OCI-LY7 (cell line): ENCODE measurements at places on chromosomes 13 and 19.
A peak's percentile ranks its signal among the peaks of the same experiment; 100 is the strongest.

- DNase-seq: no peak
These were observed 822 bp upstream of the PTPRS start for GRCh38 chr19:5341448-5341820.

GRCh38 chr13:52868190-52868589, 19.8 kb upstream of the PCDH8 start:
- DNase-seq: no peak

DNA sequence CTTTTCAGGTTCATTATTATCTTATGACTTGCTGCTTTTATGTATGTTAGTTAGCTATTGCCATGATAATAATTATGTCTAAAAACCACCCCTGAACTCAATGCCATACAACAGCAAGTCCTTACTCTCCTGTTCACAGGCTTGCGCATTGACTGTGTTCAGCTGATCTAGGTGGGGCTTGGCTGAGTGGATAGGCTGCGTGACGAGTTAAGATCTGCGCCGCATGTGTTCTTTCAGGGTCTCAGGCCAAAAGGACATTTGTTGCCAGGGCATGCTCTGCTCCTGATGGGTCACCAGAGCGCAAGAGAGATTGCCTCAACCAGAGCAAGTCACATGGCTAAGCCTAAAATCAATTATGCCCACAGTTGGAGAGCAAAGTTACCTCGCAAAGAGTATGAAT, 859 bp downstream of the ZNF568 start:
- no peak for DNase-seq

- no peak for DNase-seq
These were observed 188.7 kb downstream of the LHFPL6 start for GRCh38 chr13:39414339-39414738.

- peak; percentile 55 for DNase-seq
These were observed 25.6 kb downstream of the CARM1 start for GRCh38 chr19:10896851-10897526.

DNA sequence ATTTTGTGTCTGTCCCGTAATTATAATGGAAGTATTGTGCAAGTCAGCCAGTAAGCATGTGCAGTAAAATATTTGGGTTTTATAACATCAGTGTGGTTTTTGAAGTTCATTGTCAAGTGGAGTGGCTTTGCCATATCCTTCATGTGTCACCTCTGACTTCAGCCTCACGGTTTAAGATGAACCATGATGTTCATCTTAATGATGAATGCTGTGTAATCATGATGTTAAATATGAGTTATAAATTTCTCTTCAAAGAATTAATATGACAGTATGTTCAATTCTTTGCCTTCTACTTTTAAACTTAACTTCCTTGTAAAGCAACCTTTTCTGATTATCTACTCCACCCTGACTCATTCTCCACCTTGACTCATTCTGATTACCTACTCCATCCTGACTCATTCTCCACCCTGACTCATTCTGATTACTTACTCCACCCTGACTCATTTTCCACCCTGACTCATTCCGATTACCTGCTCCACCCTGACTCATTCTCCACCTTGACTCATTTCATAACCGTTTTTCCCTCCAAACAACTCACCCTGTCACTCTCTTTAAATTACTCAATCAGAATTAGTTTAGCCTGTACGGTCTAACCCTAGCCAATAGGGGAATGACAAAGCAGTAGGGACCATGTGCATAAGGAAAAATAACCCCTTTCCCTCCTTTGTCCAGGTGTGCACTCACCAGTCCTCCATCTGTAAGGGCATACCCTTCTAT, 50.3 kb upstream of the ANKRD10 start:
- no peak for DNase-seq

DNA sequence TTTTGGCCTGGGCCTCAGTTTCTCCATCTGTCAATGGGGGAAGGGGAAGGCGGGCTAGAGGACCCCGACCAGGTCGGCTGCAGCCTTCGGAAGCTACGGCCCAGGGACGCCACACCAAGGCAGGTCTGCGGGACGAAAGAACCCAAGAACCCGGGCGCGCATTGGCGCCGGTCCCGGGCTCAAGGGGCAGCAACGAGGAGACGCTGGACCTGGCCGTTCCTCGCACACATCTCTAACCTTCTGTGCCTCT, 739 bp upstream of the ILF3 start:
- no peak for DNase-seq

GRCh38 chr13:33050161-33050560, 33.9 kb downstream of the KL start:
- DNase-seq: no peak
